GM19239 (cell line): ENCODE measurements at places on chromosomes 5 and 9.

GRCh38 chr5:177025101-177025601 is 2.7 kb downstream of the ZNF346 start:
- DNase-seq, result no peak

DNA sequence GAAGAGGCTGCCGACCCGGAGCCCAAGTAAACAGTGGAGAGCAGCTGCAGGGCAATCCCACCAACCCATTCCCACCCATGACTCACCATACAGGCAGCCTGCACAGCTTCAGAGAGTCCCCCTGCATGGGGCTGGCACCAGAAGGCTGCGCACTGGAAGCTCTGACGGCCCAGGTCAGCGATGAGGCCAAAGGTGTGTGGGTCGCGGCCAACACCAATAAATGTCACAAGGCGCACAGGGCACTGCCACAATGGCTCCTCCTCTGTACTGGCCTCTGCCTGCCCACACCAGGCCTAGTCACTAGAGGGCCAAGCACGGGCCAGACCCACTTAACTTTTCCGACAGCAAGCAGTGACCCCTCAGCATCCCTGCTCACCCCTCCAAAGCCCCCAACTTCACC is 3.0 kb upstream of the SRA1 start:
- DNase-seq, result no peak

- no peak for DNase-seq
These were observed 12.1 kb downstream of the MELK start for GRCh38 chr9:36584620-36585460.

GRCh38 chr5:76692274-76692540 is 23.7 kb upstream of the F2R start:
- no peak for DNase-seq
